Esophagus muscularis mucosa (tissue), 4 donors: ENCODE measurements at places on chromosomes 4 and X.

GRCh38 chrX:18964901-18965300 lies 19.0 kb downstream of the PHKA2 start:
- DNase-seq = no peak
- no peaks in the 10 kb centered on the region for H3K27me3 ChIP-seq
- no peak overlapping the region for H3K4me3 ChIP-seq
- H3K4me1 ChIP-seq = no peaks in the 10 kb centered on the region
- H3K36me3 ChIP-seq = no peaks in the 10 kb centered on the region

DNA sequence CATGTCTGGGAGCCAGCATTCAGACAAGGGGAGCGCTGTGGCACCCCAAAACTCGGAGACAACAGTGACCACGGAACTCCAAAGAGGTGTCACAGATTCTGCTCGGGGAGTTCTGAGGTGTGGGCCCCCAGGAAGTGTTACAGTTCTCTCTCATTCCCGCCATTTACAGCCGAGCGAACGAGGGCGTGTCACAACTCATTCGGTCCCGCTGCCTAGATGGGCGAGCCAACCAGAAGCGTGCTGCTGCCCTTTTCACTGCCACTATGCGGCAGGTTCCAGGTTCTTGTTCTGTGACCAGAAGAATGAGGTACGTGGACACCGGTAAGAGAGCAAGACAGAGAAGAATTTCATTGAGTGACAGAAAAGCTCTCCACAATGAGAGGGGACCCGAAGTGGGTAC lies 1370.6 kb upstream of the AGA start:
- no peaks in the 10 kb centered on the region for H3K4me1 ChIP-seq
- H3K4me3 ChIP-seq = no peak overlapping the region
- H3K36me3 ChIP-seq = no peaks in the 10 kb centered on the region

- no peak overlapping the region for H3K27ac ChIP-seq
- H3K4me3 ChIP-seq = no peak overlapping the region
- H3K4me1 ChIP-seq = no peaks in the 10 kb centered on the region
- H3K36me3 ChIP-seq = no peaks in the 10 kb centered on the region
- DNase-seq = no peak
These were observed 86.0 kb downstream of the NDST3 start for GRCh38 chr4:118120120-118120760.

GRCh38 chr4:74475091-74475800 lies 30.3 kb downstream of the AREG start:
- no peak overlapping the region for H3K4me3 ChIP-seq
- no peaks in the 10 kb centered on the region for H3K27me3 ChIP-seq
- no peak for DNase-seq

GRCh38 chr4:141713185-141713584 lies 76.8 kb downstream of the IL15 start:
- no peak for DNase-seq
- no peak overlapping the region for H3K27ac ChIP-seq
- no peak overlapping the region for H3K4me3 ChIP-seq
- no peaks in the 10 kb centered on the region for H3K4me1 ChIP-seq
- no peaks in the 10 kb centered on the region for H3K27me3 ChIP-seq

- H3K36me3 ChIP-seq = no peaks in the 10 kb centered on the region
- H3K4me3 ChIP-seq = no peak overlapping the region
- H3K27ac ChIP-seq = no peak overlapping the region
- H3K4me1 ChIP-seq = no peaks in the 10 kb centered on the region
- H3K27me3 ChIP-seq = no peaks in the 10 kb centered on the region
These were observed 338.4 kb downstream of the NR3C2 start for GRCh38 chr4:148103597-148104355.

- no peak for DNase-seq
- H3K27me3 ChIP-seq = no peaks in the 10 kb centered on the region
- no peak overlapping the region for H3K27ac ChIP-seq
- peaks cover 24% of the 10 kb centered on the region for H3K4me1 ChIP-seq
These were observed 1.5 kb downstream of the LRPAP1 start for GRCh38 chr4:3530663-3531254.

DNA sequence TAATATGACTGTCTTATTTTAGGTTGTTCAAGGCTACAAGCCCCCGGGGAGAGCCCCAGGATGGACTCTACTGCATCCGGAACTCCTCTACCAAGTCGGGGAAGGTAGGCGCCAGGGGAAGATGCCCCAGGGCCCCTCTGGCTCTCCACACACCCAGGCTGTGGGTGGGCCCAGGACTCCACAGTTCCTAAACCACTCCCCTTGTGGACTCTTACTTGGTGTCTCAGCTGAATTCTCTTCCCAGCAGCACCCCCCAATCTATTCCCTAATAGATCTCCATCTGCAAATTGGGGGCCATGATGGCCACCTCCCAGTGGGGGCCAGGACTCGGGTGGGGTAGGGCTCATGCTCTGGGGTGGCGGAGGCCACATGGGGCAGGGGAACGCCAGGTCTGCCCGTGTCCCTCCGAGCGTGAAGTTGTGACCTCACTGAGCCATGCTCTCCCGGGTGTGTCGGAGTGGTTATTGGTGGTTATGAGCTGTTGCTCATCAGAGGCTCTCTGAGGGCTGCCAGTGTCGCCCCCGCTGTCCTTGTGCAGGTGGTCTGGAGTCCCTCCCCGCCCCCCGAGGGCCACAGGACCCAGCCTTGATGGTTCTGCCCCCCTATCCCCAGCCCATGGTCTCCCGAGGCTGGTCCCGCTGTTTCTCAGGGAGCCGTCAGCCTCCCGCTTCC lies 11.2 kb upstream of the ADD1 start:
- no peak for DNase-seq
- peaks cover 86% of the 10 kb centered on the region for H3K36me3 ChIP-seq
- H3K27ac ChIP-seq = no peak overlapping the region
- no peak overlapping the region for H3K4me3 ChIP-seq

GRCh38 chr4:77578145-77578544 lies 27.5 kb upstream of the CXCL13 start:
- DNase-seq = no peak
- H3K4me1 ChIP-seq = no peaks in the 10 kb centered on the region
- no peaks in the 10 kb centered on the region for H3K36me3 ChIP-seq
- no peak overlapping the region for H3K4me3 ChIP-seq
- no peaks in the 10 kb centered on the region for H3K27me3 ChIP-seq

DNA sequence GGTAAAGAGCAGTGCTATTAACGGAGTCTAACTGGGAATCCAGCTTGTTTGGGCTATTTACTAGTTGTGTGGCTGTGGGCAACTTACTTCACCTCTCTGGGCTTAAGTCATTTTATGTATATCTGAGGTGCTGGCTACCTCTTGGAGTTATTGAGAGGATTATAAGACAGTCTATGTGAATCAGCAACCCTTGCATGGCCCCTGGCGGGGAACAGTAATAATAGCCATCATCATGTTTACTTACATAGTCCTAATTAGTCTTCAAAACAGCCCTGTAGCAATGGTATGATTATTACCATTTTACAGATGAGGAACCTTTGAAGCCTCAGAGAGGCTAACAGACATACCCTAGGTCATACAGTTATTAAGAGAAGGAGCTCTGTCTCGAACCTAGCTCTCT lies 1.5 kb downstream of the HPRT1 start:
- no peaks in the 10 kb centered on the region for H3K27me3 ChIP-seq
- no peak overlapping the region for H3K27ac ChIP-seq
- H3K36me3 ChIP-seq = no peaks in the 10 kb centered on the region
- no peak overlapping the region for H3K4me3 ChIP-seq
- no peak for DNase-seq

GRCh38 chr4:168397611-168398169 lies 79.1 kb upstream of the DDX60 start:
- DNase-seq = no peak
- no peaks in the 10 kb centered on the region for H3K4me1 ChIP-seq
- H3K4me3 ChIP-seq = no peak overlapping the region
